ENCODE measurements at places on chromosomes 7 and 10. TPM values are rescaled to one million over a fixed set of nuclear protein-coding genes. Genes with fewer than 3 reads are reported as not detected.

The ACSM6 gene
- total RNA-seq, result not detected

DNA sequence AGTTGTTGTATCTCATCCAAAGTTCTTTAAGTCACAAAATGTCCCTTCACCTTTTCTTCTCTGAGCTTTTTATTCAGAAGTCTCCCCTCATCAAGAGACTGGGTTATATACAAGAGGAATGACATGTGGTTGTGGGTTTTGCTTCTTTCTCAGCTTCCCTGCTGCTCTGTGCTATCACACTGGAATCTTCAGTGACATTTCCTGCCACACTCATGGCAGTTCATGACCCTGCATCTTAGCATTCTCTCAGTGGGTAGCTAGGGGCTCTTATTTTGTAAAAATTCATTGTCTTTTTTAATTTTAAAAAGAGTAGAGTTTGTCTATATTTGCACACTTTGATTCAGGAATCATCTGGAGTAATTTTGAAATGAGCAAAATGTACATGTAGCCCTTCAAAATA lies 236.9 kb upstream of the TMEM229A start:
- no peaks in the 10 kb centered on the region for H3K36me3 ChIP-seq
- DNase-seq, result no peak
- no peak overlapping the region for H3K27ac ChIP-seq
- no peaks in the 10 kb centered on the region for H3K27me3 ChIP-seq
- no peaks in the 10 kb centered on the region for H3K4me1 ChIP-seq

The SPDYE2B gene
- not detected for total RNA-seq

DNA sequence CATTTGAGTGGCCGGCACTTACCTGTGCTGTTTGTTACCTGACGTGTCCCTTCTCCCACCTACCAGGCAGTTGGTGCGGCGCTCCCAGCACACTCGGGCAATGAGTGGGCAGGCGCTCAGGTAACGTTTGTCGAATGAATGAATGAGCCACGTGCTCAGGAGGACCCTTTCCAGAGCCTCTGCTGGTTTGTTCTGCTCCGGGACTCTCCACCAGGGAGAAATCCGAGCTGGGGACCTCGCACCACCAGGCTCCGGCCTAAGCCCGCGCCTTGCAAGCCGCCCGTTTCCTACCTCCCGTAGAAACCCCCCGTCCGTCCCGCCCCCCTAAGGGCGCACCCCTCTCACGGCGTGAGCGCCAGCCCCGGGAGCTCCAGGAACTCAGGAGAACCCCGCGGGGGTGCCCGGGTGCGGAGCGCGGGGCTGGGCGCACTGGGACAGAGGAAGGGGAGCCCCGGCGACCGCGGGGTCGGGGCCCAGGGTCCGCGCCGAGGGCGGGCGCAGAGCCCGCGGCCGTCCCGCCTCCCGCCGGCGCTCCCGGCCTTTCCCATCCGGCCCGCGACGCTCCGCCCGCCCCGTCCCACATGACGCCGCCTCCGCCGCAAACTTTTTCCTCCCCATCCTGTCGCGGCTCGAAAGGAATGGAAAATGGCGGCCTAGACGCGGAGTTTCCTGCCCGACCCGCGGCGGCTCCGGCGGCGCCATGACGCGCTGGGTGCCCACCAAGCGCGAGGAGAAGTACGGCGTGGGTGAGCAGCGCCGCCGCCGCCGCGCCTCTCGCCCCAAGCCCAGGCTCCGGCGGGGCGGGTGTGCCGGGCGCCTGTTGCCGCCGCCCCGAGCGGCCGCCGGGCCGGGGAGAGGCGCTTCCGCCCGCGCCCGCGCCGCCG lies at the start of gene DOCK1:
Gene DOCK1 (plus strand): TSS at position 611 of the 884 bp plus-strand sequence. CDS start 90 bp downstream, at position 701.
- H3K36me3 ChIP-seq, result peaks cover 2% of the 10 kb centered on the region
- no peak for DNase-seq
- H3K4me3 ChIP-seq, result no peak within 1 kb of the TSS

- H3K27ac ChIP-seq, result no peak overlapping the region
- H3K27me3 ChIP-seq, result no peaks in the 10 kb centered on the region
- DNase-seq, result no peak
Measured at GRCh38 chr10:95866467-95866842, 41.3 kb upstream of the CC2D2B start.

The OR2A1 gene
- not detected for total RNA-seq

- H3K27ac ChIP-seq, result no peak overlapping the region
- no peaks in the 10 kb centered on the region for H3K4me1 ChIP-seq
- no peak overlapping the region for H3K4me3 ChIP-seq
Measured at GRCh38 chr7:69781412-69781846, 183.2 kb downstream of the AUTS2 start.

The UCN3 gene
- not detected for total RNA-seq

DNA sequence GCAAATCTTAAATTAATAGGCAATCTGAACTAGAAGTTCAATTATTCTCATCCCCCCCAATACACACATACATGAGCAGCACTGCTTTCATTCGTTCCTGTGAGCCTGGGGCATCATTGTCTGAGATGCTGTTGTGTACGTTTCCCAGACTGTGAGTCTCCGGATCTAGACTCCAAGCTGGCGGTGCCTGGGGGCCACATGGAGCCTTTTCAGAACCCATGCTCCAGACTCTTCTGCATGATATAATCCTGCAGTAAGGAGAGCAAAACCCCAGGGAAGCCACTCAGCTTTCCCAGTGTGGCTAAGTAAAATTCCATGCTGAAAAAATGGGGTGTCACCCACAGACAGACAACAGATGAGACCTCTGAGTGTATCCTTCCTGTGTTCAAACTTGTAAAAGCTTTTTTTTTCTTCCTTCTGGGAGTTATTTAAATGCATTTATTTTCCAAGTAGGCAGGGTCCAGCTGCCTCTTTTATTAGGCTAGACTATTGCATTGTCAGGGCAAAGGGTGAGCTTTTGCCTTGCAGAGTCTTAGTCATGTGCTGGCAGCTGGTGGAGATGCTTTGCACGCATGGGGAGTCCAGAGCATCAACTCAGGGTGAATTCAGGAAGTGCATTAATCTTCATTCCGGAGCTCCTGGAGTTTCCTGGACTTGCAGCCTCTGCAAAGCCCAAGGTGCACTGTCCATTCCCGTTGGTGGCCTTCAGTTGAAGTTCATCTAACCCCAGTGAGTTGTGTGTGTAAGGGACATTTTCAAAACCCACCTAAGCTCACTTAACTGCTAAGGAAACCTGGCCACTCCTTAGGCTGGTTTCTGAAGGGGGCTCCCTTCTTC lies 185.7 kb upstream of the ADO start:
- H3K27ac ChIP-seq, result no peak overlapping the region
- H3K4me1 ChIP-seq, result peaks cover 54% of the 10 kb centered on the region
- H3K27me3 ChIP-seq, result peaks cover 15% of the 10 kb centered on the region
- no peak overlapping the region for H3K4me3 ChIP-seq
- no peaks in the 10 kb centered on the region for H3K36me3 ChIP-seq
- DNase-seq, result no peak

The ARMC3 gene
- total RNA-seq, result not detected

DNA sequence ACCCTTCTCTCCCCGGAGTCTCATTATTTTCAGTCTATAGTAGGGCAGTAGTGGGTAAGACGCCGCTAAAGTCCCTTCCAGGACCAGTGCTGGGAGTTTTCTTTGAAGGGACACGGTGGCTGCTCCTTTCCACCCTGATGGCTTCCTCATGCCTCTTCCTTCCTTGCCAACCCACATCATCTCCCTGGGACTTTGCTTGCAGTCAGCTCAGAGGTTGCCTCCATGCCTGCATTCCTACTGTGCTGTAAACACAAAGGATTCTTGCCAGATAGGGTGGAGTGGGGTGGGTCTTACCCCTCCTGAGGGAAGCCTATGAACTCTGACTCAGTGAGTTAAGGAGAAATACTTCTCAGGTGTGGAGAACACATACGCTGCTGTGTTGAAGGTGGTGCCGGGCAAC lies 59.9 kb upstream of the IGFBP3 start:
- H3K4me1 ChIP-seq, result no peaks in the 10 kb centered on the region
- no peak overlapping the region for H3K27ac ChIP-seq
- H3K27me3 ChIP-seq, result no peaks in the 10 kb centered on the region
- DNase-seq, result no peak
- H3K4me3 ChIP-seq, result no peak overlapping the region
- H3K36me3 ChIP-seq, result no peaks in the 10 kb centered on the region

Measured in activated CD8-positive, alpha-beta memory T cell treated with anti-CD3 and anti-CD28 coated beads, Interleukin-2, amount 10 ng/mL, durations not matched to agents 7 days and 5 days (primary cell).